ENCODE measurements at places on chromosomes 12 and 14.

- no peak for DNase-seq
These were observed 58.4 kb downstream of the SLC25A47 start for GRCh38 chr14:100381395-100382105.

GRCh38 chr12:18897823-18898222, 159.9 kb downstream of the CAPZA3 start:
- DNase-seq = no peak

DNA sequence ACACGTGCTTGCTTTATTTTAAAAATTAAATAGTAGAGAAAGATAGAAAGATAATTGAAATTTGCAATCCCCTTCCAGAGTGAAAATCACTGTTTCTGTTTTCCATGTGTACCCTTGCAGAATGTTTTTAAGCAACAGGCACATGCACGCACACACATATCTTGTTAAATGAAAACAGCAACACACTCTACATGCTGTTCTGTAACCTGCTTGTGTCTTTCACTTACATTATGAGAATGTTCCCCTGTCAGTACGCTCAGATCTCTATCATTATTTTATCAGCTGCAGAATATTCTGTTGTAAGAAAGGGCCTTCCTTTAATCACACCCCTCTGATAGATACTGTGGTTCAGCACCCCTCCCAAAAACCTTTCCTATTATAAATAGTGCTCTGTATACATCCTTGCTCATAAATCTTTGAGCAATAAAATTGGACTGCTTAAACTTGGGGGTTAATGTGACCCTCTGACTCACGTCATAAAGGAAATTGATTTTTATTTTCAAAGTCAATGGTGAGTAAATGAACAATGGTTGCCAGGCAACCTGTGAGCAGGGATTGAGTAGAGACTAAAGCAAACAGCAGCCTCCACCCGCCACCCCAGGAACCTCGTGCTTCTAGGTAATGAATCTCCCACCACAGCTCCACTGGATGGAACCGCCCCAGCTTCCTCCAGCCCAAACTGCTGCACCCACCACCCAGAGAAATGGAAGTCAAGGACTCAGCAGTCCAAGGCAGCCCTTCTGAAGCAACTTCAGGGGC, 31.9 kb upstream of the CHGA start:
- no peak for DNase-seq

- DNase-seq = no peak
These were observed 48.3 kb upstream of the KCNMB4 start for GRCh38 chr12:70317781-70318180.

DNA sequence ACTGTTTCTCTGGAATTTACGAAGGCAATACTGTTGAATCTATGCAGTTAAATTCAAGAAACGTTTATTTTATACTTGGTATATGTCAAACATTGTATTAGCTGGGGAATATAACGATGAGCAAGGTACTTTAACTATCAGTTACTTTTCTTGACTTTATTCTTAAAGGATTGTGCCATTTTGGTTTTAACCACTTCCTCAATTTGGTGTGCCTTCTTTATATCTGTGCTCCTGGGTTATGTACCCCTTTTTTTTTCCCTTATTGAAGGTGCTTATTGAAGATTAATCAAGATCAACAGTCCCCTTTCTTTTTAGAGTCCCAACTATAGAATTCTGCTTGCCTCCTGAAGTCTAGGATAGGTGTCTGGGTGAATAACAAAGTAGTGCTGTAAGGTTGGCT, 5.8 kb downstream of the RAB21 start:
- no peak for DNase-seq

DNA sequence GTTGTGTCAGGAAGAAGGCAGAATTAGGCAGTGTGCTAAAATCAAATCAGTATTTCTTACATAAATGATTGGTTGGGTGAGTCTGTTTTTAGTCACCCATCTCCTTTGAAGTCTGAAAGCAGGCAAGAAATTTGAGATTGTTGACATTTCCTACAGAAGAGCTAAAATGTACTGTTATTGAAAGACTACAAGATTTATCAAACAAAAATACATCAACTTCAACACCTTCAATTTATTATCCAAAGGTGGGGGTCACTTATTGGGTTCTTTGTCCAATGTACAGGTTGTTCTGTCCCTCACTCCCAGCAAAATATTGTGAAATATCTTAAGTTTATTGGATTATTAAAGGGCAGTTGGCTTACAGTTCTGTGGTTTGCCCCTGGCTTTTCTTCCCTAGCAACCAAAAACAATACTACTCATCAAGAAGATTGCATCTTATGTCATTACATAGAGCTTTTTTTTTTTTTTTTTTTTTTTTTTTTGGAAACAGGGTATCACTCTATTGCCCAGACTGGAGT, 20.6 kb upstream of the PKP2 start:
- no peak for DNase-seq

DNA sequence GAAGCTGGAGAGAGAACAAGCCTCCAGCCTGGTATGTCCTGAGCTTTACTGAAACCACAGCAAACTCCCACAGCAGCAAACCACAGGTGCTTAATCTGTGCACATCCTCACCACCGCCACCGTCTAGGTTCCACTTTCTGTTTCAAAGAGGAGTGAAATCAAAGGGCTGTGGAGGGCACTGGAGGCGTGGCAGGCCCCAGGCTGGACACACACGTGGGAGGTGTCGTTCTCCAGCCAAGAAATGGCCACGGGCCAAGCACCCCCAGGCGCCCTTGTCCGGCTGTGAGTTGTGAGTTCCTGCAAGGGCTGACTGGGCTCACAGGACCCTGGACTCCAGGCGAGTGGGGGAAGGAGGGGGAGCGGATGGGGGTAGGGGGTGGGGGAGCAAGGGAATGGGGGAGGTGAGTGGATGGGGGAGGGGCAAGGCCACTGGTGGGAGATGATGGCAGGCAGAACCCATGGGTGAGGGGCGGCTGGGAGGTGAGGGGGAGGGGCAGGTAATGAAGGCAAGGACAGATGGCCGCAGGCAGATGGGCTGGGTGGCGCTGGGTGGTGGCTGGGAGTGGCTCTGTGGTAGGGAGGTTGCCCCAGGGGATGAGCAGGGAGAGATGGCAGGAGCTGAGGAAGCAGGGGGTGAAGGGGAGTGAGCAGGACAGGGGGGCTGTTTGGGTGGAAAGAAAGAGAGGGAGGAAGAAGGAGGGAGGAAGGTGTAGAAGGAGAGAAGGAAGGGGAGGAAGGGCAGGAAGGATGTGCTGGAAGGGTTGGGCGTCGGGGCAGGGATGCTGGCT, 86.7 kb downstream of the NCOR2 start:
- peak; percentile 50 for DNase-seq

DNA sequence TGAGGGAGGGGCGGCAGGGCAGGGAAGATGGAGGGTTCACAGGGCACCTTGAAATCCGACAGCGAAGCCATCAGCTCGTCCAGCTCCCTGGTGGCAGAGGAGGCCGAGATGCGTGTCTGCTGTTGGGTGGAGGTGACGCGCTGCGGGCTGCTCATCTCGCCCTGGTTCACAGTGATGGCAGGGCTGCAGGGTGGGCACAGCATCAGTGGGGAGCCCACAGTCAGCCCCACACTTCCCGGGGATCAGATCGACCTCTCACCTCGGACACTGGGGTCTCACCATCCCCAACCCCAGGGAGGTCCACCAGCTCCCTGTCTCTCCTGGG, 20.6 kb upstream of the RPLP0 start:
- DNase-seq = no peak

GRCh38 chr14:68473069-68473468, 319.8 kb downstream of the ZFP36L1 start:
- DNase-seq = no peak
